ENCODE measurements at places on chromosomes 13 and 19. TPM values are rescaled to one million over a fixed set of nuclear protein-coding genes. Genes with fewer than 3 reads are reported as not detected.

DNA sequence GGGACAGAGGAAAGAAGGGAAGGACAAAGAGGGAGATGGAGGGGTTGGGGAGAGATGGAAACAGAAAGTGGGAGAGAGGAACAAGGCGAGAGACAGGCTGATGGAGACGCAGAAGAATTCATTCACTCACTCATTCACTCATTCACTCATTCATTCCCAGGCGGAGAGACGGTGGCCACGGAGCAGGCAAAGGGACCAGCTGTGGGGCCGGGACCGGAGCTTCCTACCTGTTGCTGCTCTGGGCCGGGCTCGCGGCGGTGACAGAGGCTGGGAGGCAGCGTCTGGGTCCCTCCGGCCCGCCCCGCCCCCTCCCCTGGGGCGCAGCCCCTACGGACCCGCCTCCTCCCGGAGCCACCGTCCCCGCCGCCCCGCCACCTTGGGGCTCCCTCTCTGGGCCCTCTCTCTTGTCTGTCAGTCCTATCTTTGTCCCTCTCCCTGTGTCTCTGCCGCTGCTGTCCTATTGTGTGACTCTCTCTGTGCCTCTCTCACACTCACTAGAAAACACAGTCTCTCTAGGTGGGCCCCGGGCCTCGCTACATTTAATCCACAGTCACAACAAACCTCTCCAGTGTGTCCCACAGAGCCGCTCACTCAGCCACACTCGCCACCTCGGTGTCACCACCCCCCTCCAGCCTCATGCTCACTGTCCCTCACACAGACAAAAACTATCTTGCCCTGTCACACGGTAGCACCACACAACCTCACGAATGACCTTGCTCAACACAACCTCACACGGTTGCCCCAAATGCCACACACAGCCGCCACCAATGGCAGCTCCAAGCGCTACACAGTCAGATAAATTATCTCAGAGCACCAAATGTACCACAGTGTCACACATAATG lies at the start of gene GNG8:
GNG8 (minus strand) TSS at position 283 of the 842 bp plus-strand sequence. CDS start 1,520 bp downstream, outside the sequence.
- peaks cover 45% of the 10 kb centered on the region for H3K4me1 ChIP-seq
- no peak for DNase-seq

GRCh38 chr19:56504581-56504980 lies 3.1 kb upstream of the ZNF471 start:
- no peak for DNase-seq
- peaks cover 3% of the 10 kb centered on the region for H3K4me1 ChIP-seq
- H3K36me3 ChIP-seq, result no peaks in the 10 kb centered on the region
- no peaks in the 10 kb centered on the region for H3K27me3 ChIP-seq
- no peak overlapping the region for H3K27ac ChIP-seq

DNA sequence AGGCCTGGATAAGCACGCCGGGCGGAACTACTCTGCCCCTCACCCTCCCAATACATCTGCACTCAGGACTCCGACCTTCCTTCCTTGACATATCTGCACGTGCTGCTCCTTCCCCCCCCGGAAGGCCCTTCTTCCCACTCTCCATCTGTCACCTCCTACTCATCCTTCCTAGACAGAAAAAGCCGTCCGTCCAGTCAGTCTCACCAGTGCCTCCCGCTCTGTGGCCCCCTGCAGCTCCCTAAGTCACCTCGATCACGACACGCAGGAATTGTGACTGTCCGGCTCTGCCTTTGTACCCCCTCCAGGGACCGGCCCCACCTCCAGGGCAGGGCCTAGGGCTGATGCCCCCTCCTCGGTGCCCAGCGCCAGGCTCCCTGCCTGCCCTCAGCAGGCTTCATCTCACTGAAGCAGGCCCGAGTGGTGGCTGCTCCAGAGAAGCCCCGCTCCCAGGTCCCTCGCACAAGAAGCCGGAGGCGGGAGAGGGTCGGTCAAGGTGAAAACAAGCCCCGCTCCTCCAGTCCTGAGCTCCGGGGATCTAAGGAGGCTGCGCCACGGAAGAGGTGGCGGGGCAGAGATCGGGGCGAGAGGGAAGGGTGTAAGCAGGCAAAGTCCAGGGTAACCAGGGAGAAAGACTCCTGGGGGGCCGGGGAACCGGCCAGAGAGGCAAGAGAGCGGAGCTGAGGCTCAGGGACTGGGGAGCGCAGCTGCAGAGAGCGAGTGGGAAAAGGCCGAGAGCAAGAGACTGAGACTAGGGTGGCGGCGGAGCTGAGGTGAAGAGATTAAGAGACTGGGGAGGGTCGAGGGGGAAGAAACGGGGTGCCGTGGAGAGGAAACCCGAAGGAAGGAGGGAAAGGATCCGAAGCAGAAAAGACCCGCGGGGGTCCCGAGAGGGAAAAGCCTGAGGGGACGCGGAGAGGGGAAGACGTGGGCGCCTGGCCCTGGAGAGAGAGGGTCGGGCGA lies 1.1 kb downstream of the PPP6R1 start:
- peaks cover 41% of the 10 kb centered on the region for H3K4me1 ChIP-seq
- H3K36me3 ChIP-seq, result peaks cover 3% of the 10 kb centered on the region
- H3K27me3 ChIP-seq, result no peaks in the 10 kb centered on the region
- H3K27ac ChIP-seq, result peak overlapping the region; percentile 37

GRCh38 chr19:31706691-31707620 lies 357.7 kb upstream of the TSHZ3 start:
- no peaks in the 10 kb centered on the region for H3K36me3 ChIP-seq
- no peak overlapping the region for H3K27ac ChIP-seq
- no peak overlapping the region for H3K4me3 ChIP-seq
- no peaks in the 10 kb centered on the region for H3K27me3 ChIP-seq

The KCNJ14 gene
- total RNA-seq, result 0.27 TPM

The AP1M2 gene
- not detected for total RNA-seq

Data from thoracic aorta (tissue), 2 donors.